ENCODE measurements at places on chromosomes 1 and 21. TPM values are rescaled to one million over a fixed set of nuclear protein-coding genes. Genes with fewer than 3 reads are reported as not detected.

Gene CFHR3
- not detected for total RNA-seq

Gene LCE3D
- not detected for total RNA-seq

Gene CD1E
- total RNA-seq: not detected

Gene CD2
- total RNA-seq: not detected

Gene TIPRL
- total RNA-seq: 27.1 TPM

Gene LCE1F
- not detected for total RNA-seq

Gene MXRA8
- 1.6 TPM for total RNA-seq

Data from vein endothelial cell (primary cell).